Subcutaneous adipose tissue (tissue), 4 donors: ENCODE measurements at places on chromosomes 3 and 15. TPM values are rescaled to one million over a fixed set of nuclear protein-coding genes. Genes with fewer than 3 reads are reported as not detected.

Gene ARPIN
- 21.2 TPM for total RNA-seq

Gene MED12L
- total RNA-seq = 0.34 TPM

Gene A4GNT
- not detected for total RNA-seq

Gene FRMD5
- total RNA-seq = not detected
